Liver (tissue), 10 donors: ENCODE measurements at places on chromosomes 5 and 9. TPM values are rescaled to one million over a fixed set of nuclear protein-coding genes. Genes with fewer than 3 reads are reported as not detected.

SEMA6A gene
- total RNA-seq: 11.4 TPM

FAM221B gene
- not detected for total RNA-seq

TNFSF8 gene
- 1.4 TPM for total RNA-seq

LRRC19 gene
- total RNA-seq: 2.0 TPM

TEX48 gene
- not detected for total RNA-seq

SIL1 gene
- 38.1 TPM for total RNA-seq
